ENCODE measurements at places on chromosomes 6 and 20. TPM values are rescaled to one million over a fixed set of nuclear protein-coding genes. Genes with fewer than 3 reads are reported as not detected.

- DNase-seq, result no peak
These were observed 143.4 kb upstream of the HMGN3 start for GRCh38 chr6:79377888-79378348.

- no peak for DNase-seq
These were observed 134.5 kb downstream of the JARID2 start for GRCh38 chr6:15380351-15380750.

The TGM3 gene
- not detected for total RNA-seq

The MATN4 gene
- total RNA-seq, result under 0.01 TPM

GRCh38 chr6:39451831-39452230 lies 129.3 kb upstream of the KCNK16 start:
- DNase-seq, result no peak

DNA sequence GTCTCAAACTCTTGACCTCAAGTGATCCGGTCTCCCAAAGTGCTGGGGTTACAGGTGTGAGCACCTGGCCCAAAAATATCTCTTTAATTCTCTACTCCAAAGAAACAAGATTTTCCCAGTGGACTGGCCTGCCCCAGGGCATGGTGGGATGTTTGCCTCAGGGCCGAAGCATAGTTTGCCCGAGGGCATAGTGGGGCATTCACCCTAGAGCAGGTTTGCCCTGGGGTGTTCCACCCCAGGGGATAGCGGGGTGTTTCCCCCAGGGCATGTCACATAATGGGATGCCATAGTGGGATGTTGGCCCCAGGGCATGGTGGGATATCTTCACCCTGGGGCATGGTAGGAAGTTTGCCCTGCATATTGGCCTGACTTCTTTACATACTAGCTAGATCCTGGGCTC lies 97.2 kb downstream of the VEGFA start:
- no peak for DNase-seq

The VSTM2L gene
- total RNA-seq, result 201 TPM

- no peak for DNase-seq
These were observed 2.7 kb upstream of the ABHD16B start for GRCh38 chr20:63858393-63859165.

Data from frontal cortex (tissue), 4 donors.